Stimulated activated CD4-positive, alpha-beta T cell treated with anti-CD3 and anti-CD28 coated beads, Interleukin-4, amount 100 ng/mL, for 1 hour (primary cell): ENCODE measurements at places on chromosomes 2 and 18.

- DNase-seq, result no peak
These were observed 176.3 kb downstream of the ZFP36L2 start for GRCh38 chr2:43049836-43050801.

DNA sequence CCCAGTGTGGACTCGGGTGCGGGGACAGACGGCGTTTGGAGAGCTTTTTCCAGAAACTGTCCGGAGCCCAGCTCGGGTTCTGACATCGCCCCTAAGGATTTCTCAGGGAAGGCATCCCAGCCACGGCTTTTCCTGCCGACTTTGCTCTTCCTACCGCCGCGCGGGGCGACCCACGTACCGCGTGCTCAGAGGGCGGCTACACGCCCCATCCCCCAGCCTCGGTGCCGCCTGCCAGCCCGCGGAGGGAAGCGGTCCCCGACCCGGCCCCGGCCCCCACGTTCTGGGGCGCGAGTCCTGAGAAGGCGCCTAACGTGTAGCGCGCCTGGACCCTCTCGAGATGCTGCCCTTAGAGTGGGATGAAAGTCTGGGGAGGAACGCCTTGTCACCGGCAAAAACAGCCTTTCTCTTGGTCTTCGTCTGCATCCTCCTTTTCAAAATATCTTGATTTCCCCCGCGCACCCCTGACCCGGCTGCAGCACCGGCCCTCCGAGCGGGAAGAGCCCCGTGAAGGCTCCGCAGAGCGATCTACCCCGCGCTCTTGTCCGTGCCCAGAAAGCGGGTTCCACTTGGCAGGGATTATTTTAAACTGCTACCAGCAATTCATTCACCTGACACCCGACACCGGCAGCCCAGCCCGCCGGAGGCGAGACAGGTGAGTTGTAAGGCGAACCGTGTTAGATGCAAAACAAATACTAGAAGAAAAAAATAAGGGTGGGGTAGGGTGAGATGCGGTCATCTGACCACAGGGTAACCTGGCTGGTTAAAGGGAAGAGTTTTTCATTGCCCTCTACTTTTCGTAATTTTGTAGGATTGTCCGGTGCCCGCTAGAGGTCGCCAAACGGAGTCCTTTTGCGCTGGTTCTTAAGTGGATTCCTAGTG is 812 bp upstream of the KCNG3 start:
- peak; percentile 77 for DNase-seq

DNA sequence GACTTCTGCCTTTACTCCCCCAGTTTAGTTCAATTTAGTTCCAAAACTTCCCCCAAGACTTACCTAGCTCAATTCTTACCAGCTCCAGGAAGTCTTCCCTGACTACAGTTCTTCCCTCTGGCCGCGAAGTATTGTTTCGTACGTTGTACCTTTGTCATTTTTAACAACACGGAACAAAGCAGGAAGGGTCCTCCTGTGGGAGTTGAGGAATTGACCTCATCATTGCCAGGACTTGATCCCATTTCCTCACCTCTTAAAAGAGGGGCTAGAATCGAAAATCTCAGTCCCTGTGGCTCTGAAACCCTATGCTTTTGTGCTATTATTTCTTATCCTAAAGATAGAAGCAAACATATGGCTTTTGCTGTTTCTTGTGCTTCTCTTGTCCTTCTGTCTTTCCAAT is 187.1 kb downstream of the MYO3B start:
- DNase-seq, result no peak

DNA sequence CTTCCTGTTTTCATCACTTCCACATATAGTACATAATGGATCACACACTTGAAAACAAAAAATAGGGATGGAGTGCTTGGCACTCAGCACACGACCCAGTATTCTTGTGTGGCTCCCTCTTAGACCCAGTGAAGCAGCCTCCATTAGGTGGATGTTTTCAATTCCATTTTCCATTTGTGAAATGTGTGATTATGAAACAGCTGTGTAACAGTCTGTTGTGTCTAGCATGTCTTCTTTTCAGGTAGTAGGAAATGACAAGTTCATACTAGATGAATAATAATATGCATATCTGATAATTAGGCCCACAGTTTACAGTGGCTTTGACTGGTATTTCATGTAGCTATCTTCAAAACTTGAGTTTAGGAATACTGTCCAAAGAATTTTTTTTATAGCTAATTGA is 35.5 kb downstream of the EML6 start:
- no peak for DNase-seq

GRCh38 chr2:167939514-167940345 is 307.7 kb downstream of the STK39 start:
- no peak for DNase-seq

DNA sequence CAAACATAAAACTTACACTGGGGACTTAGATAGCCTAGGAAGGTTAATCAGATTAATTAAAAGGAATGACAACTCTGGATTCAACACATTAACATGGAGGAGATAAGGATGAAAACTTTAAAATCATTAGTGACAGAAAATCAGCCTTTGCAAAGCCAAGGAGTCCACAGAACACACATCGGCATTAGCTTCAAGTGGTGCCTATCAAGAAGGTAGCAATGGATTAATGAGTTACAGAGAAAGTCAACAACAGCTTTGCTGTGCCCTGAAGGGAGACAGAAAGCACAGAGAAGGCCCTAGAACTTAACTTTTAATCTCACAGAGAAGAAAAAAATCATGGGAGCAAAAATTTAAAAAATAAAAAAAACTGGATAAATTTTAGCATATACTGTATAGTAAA is 88.6 kb downstream of the KCNH7 start:
- no peak for DNase-seq

GRCh38 chr2:45839508-45840251 is 188.2 kb downstream of the PRKCE start:
- no peak for DNase-seq

GRCh38 chr2:120441744-120442471 is 96.0 kb downstream of the INHBB start:
- no peak for DNase-seq

- no peak for DNase-seq
These were observed 47.3 kb upstream of the MRPL33 start for GRCh38 chr2:27724191-27724590.

DNA sequence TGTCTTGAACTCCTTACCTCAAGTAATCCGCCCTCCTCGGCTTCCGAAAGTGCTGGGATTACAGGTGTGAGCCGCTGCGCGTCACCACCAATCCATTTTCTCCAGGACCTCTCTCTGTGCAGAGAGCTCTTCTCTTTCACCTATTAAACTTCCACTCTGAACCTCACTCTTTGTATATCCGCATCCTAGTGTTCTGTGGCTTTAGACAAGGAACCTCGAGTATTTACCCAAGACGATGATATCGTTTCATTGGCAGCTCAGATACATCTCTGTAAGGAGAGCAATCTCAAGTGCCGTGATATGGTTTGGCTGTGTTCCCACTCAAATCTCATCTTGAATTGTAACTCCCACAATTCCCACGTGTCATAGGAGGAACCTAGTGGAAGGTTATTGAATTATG is 15.1 kb upstream of the WDR33 start:
- no peak for DNase-seq

GRCh38 chr2:12771154-12771553 is 54.4 kb downstream of the TRIB2 start:
- DNase-seq, result no peak

DNA sequence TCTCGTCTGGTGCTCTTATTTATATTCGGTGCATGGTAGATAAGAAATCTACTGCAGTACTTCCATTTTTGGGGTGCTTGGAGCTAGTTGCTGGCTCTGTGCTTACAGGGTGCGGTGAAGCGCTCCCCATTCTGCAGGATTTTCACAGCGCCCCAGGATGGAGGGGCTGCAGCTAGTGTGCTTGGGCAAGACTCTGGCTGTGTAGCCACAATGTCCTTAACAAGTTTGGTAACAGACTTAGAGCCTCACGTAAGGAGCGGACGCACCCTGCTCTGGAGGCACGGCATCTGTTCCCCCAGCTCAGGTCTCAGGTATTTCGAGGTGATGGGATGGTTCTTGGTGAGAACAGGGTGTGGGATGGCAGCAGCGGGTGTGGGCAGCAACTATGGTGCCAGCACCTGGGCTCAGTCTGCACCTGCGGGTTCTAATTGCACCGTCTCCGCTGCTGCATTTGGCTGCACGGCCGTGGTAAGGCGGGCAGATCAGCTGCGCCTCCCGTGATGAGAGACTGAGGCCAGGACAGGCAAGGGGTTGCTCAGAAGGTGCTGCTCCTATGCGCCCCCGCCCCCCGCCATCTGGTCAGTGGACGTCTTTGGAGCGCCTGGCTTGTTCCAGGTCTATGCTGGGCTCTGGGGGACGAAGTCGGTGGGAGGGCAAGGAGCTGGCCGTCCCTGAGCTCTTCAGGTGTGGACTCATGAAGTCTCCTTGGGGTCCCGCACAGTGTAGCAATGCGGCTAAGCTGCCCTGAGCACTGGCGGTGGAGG is 20.1 kb upstream of the ALLC start:
- DNase-seq, result no peak

DNA sequence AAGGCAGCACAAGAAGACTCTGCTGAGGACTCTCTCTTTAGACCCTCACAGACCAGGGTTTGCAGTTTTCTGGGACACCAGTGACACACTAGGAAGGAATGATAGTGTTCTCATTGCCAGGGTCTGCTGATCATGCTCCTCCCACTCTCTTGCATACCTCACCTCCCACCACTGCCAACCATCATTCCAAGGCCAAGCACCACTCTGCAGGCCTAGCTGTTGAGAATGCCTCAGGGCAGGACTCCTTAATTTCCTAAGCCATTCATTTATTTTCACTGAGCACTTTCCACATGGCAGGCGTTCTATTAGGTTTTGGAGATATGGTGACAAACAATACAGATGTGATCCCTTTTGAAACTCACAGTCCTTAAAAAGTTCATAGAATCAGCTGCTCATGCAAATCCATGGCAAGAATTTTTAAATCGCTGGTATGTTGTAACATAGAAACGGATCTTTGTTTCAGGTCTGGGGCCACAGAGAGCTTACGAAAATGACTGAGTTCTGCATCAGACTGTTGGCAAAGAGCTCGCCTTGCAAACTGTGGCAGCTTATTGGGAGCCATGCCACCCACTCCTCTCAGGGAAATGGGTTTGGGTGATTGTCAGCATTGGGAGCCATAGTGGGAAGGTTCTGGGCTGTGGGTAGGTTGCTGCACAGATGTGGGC is 78.5 kb downstream of the XDH start:
- no peak for DNase-seq

DNA sequence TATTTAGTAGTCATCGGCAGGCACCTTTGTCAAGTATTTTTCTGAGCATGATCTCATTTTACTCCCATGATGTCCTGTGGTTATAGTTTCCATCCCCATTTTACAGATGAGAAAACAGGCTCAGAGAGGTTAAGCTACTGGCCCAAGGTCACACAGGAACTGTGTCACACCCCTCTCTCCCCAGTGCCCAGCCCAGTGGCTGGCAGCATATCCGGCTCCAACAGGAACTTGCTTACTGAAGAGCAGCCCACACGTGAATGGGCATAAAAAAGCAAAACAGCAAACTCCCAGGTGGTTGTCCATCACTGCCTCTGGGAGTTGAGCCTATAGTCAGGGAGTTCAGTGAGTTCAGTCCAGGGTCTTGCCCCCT is 8.3 kb upstream of the KLF11 start:
- DNase-seq, result no peak

- no peak for DNase-seq
These were observed 611.2 kb downstream of the ARHGAP15 start for GRCh38 chr2:143740431-143740830.

DNA sequence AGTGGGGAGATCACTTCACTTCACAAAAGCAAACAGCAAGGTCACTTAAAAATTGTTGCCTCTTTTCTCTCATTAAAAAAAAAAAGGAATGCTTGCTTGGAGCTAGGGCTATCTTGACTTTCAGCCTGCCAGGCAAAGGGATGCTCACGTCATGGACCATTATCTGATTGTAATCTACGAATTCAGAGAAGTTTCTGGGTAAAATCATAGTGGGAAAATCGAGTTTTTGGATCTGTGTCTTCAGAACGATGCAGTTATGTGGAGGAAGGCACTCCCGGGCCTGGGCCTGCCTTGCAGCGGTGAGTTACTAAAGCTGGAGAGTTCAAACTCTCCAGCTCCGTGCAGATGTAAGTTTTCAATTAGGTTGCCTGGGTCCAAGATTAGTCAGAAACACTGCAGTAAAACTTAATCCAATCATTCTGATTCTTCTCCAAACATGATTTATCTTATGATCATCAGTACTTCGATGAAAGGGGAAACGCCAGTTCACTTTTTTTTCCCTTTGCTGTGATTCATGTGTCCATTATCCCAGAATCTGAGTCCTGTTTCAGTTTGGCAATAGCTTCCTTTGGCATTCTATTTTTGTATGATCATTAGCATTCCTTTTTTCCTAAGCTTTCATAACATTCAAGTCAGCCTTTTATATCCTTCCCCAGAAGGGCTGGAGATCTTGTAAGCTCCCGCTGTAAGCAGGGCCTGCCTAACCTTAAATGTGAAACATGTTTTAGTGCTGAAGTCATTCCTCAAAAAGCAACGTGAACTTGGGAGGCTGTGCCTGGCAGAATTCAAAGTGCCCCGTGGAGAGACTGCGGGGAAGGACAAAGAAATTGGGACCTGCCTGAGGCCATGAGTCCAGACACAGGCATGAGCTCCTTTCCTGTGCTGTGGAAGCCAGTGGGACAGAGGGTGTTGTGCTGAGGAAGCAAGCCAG is 119.3 kb upstream of the TWIST2 start:
- DNase-seq, result no peak

DNA sequence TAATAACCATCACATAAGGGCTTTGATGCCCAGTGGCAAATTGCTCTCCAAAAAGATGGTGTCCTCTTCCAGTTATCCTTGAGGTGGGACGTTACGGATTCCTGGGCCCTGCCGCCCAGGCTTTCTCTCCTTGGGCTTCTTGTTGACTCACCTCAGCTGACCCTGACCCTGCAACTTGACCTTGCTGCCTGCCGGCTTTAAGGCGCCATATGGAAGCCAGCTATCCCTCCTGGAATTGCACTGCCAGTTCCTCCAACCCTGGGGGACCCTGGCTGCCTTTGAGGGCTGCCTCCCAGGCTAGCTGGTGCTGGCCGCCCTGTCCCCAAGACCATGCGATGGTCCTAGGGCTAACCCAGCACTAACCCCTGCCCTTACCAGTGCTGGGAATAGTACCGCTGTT is 28.3 kb upstream of the B3GNT7 start:
- no peak for DNase-seq

DNA sequence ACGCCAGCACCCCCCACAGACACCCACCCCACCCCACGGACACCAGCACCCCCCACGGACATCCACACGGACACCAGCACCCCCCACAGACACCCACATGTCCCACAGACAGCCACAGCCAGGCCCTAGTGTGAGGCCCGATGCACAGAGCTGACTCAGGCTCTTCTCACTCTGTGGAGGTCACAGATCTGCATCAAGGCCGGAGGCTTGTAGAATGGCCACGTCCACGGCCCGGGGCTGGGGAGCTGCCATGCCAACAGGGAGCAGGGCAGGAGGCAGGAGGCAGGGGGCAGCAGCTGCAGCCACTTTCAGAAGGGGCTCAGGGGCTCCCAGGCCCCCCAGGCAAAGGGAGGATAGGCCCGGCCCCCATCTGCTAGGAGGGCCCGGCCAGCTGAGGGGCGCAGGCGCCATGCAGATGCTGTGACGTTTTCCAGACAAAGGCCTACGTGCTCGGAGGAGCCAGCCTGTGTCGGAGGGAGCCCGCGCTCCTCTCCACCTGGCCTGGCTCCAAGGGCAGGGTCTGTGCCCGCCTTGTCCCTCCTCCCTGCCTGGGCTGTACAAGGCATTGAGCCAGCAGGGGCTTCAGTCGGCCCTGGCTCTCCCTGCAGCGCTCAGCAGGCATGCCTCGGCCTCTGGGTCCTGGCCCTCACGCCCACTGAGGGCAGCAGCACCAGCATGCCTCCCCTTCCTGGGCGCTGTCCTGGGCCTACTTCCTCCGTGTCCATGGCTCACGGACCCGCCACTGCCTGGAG is 249.0 kb downstream of the TWIST2 start:
- DNase-seq, result no peak
